Fibroblast of skin of abdomen (primary cell): ENCODE measurements at places on chromosomes 4 and X.

DNA sequence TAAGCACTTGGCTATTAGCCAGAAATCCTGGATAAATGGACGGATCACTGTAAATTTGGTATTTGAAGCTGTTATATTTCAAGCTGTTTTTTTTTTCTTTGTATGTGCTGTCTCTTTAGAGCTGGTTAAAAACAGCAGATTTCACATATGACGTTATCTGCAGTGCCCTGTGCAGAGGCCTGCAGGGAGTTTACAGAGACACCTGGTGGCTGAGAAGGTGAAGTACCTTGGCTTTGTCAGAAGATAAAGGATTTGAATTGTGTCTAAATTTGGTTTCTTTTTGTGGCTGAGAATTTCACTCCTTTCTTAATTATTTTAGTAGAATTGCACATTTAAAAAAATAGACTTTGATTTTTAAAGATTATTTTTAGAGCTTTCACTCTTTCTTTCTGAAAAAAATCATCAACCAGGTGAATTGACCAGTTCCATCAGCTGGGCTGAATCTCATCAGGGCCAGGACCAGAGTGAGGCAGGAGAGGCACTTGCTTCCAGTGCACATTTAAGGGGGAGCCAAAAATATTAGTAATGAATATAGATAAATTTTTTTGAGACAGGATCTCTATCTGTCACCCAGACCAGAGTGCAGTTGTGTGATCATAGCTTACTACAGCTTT is 9.6 kb upstream of the CHRNA9 start:
- DNase-seq: peak; percentile 72

- no peak for DNase-seq
Observed at GRCh38 chr4:76953956-76954355, 4.4 kb downstream of the SEPTIN11 start.

GRCh38 chrX:133380711-133381619 is 34.3 kb downstream of the GPC4 start:
- DNase-seq: peak; percentile 35

- no peak for DNase-seq
Observed at GRCh38 chr4:112086036-112086434, 59.2 kb upstream of the FAM241A start.

GRCh38 chr4:54146139-54146538 is 46.2 kb downstream of the GSX2 start:
- DNase-seq: no peak
